ENCODE measurements at places on chromosomes 11 and 22.

DNA sequence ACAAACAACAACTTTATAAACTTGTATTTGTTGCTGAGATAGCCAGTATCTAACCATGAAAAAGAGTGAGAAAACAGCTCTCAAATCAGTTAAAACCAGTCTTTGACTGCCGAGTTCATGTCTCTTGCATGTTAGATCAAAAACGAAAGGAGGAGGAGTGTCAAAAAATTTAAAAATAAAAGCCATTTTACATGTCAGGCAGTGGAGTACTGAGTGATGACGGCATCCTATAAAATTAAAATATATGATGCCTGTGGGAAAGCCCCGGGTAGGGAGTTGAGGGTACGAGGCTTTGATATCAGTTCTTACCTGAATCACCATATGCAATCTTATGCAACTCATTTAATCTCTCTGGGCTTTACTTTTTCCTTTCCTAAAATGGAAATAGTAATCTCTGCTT lies 117.3 kb downstream of the ETS1 start:
- no peak for DNase-seq

GRCh38 chr11:24642648-24643047 lies 145.8 kb downstream of the LUZP2 start:
- no peak for DNase-seq

- no peak for DNase-seq
These were observed 20.3 kb downstream of the PARVG start for GRCh38 chr22:44200855-44201550.

DNA sequence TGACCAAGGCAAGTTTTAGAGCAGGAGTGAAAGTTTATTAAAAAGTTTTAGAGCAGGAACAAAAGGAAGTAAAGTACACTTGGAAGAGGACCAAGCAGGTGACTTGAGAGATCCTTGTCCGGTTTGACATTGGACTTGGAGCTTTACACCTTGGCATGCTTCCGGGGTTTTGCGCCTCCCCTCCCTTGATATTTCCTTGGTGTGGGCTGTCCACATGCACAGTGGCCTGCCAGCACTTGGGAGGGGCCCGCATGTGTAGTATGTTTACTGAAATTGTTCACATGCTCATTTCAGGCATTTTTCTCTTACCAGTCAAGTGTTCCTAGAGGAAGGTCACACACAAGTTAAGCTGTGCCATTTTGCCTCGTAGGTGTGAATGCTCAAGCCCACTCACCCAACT lies 19.0 kb upstream of the THRSP start:
- no peak for DNase-seq

GRCh38 chr11:8713760-8714454 lies 31.3 kb downstream of the RPL27A start:
- DNase-seq, result no peak

GRCh38 chr11:25408146-25408545 lies 911.3 kb downstream of the LUZP2 start:
- DNase-seq, result no peak

GRCh38 chr11:11047851-11048610 lies 190.2 kb upstream of the ZBED5 start:
- no peak for DNase-seq

DNA sequence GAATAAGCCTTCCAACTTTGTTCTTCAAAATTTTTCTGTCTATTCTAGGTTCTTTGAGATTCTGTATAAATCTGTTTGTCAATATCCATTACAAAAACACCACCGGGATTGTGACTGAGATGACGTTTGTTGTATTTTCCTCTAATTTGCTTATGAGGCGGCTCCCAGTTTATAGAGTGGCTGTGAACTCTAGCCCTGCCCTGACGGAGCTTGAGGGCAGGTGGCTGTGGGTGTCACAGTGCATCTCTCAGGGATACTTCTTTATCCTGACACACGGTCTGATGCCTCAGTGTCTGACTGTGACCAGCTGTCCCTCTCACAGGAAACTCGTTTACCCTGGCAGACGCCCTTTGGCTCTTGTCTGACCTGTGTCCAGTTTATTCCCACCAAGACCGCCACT lies 53.7 kb upstream of the ATXN10 start:
- no peak for DNase-seq

GRCh38 chr11:94880216-94880615 lies 93.1 kb downstream of the CWC15 start:
- DNase-seq, result no peak

DNA sequence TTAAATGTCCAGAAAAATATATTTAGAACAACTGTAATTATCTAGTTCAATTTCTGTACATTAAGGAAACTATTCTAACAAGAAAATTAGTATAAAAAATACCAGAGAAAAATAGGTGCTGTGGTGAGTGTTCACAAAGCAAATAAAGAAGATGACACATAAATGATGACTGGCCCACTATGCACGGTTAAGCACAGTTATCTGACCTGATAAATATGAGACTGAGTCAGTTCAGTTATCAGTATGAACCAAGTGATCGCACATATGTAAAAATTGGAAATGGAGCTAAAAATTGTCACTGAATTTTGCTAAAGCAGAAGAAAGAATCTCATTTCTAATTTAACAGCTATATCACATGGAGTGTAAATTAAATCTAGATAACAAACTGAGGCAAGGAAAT lies 18.8 kb upstream of the MAML2 start:
- no peak for DNase-seq

GRCh38 chr11:95584180-95584579 lies 205.4 kb downstream of the FAM76B start:
- DNase-seq, result no peak
